Sigmoid colon (tissue), 7 donors: ENCODE measurements at places on chromosomes 3 and 15.

DNA sequence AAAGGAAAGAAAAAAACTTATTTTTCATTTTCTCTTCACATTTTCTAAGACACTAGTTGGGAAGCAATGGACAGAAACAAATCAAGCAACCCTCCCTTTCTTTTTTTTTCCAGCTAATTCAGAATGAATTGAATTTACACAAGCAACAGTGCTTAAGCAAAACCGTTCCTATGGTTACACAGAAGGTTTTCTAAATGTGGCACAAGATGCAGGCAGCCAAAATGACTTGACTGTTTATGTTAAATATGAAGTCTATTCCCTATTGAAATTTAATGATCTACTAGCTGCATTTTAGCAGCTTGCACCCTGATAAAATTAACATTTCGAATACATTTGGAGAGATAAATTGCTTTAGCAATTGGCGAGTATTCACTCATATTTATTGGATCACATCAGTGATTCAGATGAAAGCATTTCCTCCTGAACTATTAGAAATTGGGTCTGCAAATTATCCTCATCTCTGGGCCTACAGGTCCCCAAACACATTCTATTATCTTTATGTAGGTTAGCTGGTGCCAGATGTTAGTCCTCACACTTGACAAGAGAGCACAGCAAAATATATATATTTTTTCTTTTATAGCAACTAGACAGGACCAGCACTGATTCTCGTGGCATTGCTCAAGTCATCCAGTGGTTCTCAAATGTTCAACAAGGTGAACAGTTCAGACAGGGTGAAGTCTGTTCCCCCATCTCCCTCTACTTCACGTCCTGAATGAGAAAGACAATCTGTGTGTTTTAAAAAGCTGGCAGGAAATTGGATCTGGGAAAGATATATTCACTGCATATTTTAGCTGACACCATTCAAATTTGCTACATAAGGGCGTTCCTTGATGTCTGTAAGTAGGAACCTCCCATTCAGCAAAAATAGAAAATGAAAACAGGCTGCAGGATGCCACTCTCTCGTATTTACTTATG, 463.6 kb upstream of the KCNMB2 start:
- DNase-seq = no peak

DNA sequence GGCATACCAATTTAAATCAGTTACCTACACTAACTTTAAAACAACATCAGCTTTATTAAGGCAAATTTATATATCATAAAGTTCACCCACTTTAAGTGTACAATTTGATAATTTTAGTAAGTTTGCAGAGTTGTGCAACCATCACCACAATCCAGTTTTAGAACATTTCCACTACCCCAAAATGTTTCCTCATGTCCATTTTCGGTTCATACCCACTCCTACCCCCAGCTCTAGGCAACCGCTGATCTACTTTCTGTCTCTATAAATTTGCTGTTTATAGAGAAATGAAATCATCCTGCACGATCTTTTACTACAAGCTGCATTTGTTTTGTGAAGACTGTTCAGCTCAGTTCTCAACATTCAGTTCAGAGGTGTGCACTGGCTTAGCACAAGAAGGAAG, 31.5 kb upstream of the FAM81A start:
- no peak for DNase-seq

- peak; percentile 70 for DNase-seq
Observed at GRCh38 chr3:187456250-187456649, 88.1 kb downstream of the RTP4 start.

GRCh38 chr15:47422881-47423665, 294.2 kb upstream of the SEMA6D start:
- no peak for DNase-seq

DNA sequence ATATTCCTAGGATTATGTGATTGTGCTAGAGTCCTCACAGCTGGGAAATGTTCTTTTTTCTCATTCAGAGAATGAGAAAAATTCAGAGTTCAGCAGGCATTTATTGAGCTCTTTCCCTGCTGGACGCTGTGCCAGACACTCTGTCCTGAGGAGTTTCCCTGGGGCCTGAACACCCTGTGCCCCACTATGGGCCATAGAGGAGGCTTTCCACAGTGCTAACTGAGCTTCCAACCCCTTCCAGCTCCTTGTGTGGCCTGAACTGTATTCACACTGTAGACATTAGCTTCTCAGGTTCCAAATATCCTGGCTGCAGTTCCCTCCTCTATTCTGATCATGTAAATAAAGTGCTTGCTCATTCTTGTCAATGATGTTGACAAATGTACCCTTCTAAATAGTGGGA, 10.0 kb downstream of the ABHD2 start:
- DNase-seq = peak; percentile 52

DNA sequence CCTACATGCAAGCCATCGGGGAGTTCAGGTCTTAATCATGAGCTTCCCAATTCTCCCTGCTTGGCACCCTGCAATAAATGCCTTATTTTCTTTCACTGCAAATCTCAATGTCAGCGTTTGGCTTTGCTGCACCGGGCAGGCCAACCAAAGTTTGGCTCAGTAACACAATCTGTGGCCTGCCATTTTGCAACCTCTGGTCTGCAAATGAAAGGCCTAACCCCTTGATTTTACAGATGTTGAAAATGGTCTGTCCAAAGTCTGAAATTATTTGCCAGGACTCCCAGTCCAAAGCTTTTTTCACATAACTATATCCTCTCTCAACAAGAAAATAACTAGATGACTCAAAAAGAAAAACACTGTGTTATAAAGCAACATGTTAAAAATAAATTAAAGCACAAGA, 34.0 kb upstream of the LEKR1 start:
- no peak for DNase-seq

DNA sequence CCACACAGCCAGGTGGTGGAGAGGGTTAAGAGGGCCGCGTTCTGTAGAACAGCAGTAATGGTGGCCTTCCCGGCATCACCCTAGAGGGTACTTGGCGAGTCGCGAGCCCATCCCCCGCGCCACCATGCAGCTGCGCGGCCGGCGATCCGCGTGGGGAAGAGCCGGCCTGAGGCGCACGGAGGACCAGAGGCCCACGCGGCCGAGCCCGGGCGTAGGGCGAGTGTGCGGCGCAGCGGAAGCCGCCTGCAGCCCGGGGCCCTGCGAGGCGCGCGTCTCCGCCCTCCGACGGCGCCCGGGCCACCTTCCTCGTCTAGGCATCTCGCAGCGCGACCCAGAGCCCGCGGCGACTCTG, 423 bp downstream of the TKT start:
- DNase-seq = no peak

DNA sequence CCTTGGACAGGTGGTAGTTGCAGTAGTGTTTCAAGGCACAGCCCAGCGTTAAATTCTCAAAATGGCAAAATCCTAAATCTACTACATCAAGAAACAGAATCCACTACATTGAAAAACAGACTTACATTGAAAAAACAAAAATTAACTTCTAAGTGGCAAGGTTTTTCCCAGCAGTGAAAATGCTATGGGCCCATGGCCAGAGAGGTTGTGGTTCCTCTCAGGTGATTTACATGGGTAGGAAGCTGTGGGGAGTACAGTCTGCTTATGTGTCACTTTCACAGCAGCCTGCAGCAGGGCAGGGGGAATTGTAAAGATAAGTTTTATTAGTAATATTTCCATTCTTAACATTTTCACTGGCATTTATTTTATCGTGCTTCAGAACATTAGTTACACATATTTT, 24.9 kb downstream of the TTC14 start:
- no peak for DNase-seq

DNA sequence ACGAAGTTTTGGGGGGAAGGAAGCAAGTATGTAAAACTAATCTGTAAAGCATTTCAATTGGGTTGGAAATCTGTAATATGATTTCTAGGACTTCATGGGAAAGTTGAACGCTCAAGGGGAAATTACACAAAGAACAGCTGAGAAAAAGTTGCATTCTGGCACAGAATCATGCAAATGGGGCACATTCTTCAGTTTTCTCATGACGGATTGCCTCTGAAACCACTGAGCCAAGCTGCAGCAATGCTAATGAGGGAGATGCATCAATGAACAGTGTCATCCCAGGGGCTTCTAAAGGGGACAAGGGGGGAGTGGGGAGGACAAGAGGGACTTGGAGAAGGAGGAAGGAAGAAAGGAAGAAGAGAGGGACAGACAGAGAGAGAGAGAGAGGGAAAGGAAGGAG, 291.4 kb upstream of the ATP11B start:
- no peak for DNase-seq

DNA sequence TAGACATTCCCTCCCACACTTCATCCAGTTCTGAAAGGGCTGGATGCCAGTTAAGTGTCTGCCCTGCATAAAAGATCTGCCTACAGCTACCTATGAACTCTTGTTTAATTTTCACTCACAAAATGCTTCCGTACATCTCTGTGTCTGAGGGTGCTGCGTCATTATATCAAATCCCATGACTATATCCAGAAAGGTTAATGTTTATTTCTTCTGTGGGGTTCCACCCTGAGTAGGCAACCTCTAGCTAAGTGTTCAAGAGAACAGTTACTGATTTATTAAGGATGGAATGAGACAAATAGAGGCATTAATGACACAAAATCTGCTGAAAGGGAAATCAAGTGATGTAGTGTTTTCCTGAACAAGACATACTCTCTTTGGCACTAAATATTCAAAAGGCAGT, 220.2 kb downstream of the MTHFS start:
- no peak for DNase-seq

DNA sequence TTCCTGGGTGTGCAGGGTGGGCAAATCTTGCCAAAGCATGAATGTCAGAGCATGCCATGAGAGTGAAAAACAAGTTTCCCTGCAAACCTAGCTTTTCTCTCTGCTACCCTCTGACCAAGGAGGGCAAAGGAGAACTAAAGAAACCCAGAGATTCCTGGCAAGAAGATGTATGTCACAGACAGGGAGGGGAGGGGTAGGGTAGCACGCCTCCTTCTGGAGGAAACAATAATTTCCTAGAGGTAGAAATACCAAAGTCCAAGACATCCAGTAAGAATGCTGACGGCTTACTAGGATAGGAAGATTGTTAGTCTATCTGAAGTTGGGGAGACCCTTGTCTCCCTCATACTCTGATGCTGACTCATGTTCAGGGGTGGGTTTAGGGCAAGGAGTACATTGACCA, 203.9 kb downstream of the NR1D2 start:
- DNase-seq = no peak

GRCh38 chr3:51929420-51930003, 12.2 kb downstream of the RRP9 start:
- no peak for DNase-seq

GRCh38 chr15:81724536-81724935, 321.3 kb downstream of the MEX3B start:
- DNase-seq = no peak

GRCh38 chr3:182294256-182294655, 499.0 kb upstream of the ATP11B start:
- no peak for DNase-seq

DNA sequence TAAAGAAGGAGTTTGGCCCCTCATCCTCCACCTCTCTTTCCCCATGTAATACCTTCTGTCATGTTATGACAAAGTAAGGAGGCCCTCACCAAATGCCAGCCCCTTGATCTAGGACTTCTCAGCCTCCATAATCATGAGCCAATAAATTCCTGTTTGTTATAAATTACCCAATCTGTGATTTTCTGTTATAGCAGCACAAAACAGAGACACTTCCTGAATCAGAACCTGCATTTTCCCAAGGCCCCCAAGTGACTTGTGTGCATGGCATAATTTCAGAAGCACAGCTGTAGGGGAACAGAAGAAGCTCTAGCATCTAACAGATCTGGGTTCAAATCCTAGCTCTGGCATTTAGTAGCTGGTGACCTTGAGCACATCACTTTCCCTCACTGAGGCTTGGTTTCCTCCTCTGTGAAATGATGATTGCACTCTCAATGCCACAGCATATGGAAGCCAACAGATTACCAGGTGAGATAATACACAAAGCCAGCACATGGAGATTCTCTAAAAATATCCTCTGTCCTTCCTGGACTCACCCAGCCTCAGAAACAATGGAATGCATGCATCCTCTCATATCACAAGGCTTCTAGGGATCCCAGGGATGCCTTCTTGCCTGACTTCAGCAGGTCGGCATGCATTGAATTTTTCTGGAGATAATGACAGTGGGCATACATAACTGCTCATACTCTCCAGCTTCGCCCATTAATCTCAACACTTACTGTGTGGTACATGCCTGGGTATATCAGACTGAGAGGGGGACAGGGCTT, 26.3 kb downstream of the TLNRD1 start:
- DNase-seq = no peak

DNA sequence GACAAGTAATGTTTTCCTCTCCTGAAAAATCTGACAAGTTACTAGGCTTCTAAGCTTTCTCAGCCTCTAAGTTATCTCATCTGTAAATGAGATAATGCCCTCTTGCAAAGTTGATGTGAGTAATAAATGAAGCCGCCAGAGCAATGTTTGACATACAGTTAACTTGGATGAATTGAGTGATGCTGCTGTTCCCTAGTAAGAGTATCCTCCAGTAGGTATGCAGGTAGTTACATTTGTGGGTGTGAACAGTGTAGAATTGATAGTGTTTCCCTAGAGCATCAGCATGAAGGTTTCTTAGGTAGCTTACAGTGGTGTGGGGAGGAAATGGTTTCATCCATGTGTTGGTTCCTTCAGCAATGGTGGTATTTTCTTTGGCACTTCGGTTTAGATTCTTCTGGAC, 3.4 kb downstream of the ATP2C1 start:
- no peak for DNase-seq

DNA sequence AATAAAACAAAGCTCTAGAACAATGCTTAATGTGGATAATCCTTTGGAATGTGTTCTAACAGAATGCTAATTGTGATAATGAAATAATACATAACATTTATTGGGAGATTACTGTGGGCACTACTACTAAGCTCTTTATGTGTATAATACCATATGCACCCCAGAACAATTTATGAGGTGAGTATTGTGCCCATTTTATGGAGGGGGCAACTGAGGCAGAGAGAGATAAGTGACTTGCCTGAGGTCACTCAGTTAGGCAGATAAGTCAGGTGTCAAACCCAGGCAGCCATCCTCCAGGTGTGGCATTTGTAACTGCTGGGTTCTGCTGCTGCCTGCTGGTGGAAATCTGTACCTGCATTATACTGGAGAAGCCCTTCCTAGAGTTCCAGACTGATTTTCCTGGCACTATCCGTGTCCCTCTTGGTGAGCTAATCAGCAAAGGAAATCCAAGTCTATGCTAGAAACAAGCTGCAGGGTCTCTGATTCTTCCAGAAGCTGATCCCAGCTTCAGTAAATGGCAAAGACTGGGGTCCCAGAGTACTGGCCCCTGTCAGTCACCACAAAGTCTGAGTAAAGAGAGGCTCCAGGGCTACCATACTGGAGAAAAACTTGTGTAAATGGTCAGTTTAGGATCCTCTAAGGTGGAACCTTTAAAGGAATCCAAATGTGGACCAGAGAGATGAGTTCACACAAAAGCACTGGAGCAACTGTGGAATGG, 22.6 kb upstream of the RBP1 start:
- DNase-seq = no peak
